Stimulated activated naive CD8-positive, alpha-beta T cell treated with anti-CD3 and anti-CD28 coated beads, Interleukin-15, amount 100 ng/mL, for 72 hours (primary cell): ENCODE measurements at places on chromosomes 16 and 17.
A peak's percentile ranks its signal among the peaks of the same experiment; 100 is the strongest.

DNA sequence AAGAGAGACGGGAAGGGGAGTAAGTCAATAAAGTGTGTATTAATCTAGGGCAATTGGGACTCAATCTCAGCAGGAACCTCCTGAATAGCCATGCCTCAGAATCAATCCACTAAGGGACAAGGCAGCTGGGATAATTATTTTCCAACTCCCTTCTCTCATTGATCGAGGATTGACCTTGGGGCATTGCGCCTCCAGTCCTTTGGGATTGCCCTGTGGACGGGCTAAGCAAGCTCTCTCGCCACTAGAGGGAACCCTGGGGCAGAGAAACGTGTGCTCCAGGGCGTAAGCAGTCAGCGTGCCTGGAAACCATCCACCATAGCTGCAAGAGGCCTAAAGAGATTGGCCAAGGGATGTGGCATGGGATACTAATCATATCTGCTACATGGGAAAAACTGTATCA is 53.9 kb upstream of the ERCC4 start:
- peak; percentile 45 for DNase-seq

DNA sequence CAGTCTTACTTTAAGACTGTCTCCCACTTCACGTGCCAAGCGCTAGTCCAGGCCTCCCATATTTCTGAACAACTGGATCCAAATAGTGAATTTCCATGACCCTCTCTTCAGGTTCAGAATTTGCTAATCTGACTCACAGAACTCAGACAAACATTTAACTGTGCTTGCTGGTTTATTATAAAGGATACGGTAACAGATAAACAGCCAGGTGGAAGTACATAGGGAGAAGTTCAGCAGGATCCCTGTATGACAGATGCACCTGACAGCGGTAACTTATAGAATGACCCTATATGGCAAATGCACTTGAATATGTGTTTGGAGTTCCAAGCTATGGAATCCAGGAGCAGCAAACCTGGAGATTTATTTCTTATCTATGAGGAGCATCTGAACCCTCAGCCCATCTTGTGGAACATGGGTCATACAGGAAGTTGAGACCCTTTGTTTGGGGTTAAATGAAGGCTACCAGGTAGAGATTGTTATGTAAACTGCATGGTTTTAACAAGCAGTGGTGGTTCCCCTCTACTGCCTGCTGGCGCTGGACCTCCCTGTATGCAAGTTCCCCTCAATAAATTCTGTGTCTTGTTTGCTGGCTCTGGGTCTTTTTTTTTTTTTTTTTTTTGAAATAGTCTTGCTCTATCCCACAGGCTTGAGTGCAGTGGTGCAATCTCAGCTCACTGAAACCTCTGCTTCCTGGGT is 622.6 kb downstream of the KCNJ2 start:
- DNase-seq: no peak

GRCh38 chr17:47220531-47220999 is 11.4 kb downstream of the MYL4 start:
- DNase-seq: peak; percentile 36

DNA sequence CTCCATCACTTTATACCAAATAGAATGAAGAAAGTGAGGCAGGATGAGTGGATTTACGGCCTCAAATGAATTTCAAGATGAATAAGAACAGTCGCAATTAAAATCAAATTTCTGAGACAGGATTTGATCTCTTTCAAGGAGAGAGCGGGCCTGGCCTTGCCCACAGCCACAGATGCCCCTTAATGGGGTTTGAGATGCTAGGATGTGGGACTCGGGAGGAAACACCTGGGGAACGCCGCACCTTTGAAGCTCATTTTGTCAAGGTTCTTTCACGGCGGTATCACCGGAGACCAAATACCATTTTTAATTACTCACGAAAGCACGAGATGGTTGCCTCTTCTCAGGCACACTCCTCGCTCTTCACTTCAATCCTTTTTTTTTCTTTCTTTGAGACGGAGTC is 178.1 kb upstream of the SDK2 start:
- no peak for DNase-seq

DNA sequence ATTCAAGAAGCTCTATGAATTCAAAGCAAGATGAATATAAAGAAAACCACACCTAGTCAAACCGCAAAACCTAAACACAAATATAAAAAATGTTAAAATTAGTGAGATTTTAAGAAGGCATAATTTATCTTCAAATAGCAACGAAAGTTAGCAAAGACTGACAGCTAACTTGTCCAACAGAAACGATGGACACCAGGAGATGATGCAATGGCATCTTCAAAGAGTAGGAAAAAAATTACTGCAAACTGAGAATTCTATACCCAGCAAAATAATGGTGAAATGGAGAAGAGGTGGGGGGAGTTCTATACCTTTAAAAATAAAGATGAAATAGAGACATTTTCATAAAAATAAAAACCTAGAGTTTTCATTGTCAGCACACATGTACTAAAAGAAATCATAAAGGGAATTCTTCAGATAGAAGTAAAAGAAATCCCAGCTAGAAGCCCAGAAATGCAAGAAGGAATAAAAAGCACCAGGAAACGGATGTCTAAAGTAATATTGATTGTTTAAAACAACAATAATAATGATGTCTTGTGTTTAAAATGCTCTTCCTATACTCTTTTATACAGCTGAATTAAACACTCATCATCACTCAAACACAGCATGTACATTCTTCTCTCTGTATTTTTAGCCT is 24.6 kb upstream of the TANC2 start:
- no peak for DNase-seq

DNA sequence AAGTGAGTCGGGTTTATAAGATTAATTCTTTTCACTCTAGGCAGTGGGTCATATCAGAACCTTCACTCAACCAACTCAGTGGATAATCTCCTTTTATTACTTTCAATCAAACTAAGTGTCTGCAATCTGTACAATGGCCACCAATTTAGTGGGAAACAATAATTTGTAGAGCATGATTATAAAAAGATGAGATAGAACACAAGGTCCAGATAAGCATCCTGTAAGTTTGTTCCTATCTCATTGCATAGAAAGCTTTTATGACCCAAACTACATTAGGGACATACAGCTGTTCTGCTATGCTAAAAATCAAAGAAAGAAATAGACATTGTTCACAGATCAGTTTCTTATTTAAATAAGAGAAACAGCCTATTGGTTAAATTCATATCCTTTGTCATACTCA is 341.4 kb upstream of the PSMD7 start:
- DNase-seq: no peak

DNA sequence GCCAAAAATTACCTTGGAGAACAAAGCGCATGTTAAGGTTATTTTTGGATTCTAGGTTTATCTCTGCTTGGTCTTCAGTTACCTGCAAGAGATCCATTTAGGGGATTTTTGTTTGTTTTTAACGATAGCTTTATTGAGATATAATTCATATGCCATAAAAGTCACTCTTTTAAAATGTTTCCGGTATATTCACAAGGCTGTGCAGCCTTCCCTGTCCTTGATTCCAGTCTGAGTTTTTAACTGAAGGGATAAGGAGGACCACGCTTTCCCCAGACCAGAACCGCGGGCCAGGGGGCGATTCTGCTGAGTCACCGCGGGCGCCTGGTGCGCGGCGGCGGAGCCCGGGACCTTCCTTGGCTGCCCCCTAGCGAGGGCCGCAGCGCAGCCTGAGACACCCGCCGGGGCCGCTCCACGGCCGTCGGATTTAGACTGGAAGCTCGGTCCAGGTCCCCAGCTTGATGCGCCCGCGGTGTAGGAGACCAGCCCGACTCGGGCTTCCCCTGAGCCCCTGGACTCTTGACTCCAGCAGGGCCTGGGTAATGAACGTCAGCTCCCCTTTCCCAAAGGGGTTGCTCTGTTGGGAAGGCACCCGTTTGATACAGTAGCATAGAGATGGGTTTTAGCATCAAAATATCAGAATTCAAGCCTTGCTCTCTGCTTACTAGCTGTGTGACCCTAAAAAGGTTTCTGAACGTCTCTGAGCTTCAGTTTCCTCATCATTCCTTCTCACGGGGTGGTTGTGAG is 50.0 kb upstream of the STH start:
- peak; percentile 67 for DNase-seq

DNA sequence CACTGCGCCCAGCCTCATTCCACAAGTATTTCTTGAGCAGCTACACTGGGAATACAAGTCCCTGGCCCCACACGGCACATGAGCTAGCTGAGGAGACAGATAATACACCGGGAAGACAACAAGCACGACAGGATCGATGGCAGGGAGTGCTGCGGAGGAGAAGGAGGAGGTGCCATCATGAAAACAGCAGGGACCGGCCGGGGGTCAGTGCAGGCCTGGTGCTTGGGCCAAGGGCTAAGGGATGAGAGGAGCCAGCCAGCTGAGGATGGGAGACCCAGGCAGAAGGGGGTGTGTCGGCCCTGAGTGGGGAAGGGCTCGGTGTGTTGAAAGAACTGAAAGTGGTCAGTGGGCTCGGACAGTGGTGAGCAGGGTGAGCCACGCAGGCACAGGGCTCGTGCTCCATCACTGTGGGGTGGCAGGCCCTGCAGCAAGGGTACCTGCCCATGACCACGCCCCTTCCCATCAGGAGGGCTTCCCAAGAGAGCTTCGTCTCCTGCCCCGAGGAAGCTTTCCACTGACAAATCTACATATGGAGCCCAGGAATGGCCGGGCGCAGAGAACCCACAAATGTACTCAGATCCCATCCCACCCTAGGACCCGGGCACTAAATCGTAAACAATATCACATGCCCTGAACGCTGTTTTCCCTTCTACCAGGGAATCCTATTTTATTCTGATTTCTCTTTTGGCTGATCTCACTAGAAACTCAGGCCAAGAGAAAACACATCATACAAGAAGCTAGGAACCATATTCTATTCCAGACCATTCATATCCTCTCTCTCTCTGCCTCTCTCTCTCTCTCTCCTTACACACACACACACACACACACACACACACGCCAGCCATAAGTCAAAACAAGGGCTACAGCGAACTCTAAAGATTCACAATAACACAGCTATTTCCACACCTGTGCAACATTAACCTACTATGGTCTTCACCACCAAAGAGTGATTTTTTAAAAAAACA is 50.7 kb upstream of the TNRC6C start:
- no peak for DNase-seq

DNA sequence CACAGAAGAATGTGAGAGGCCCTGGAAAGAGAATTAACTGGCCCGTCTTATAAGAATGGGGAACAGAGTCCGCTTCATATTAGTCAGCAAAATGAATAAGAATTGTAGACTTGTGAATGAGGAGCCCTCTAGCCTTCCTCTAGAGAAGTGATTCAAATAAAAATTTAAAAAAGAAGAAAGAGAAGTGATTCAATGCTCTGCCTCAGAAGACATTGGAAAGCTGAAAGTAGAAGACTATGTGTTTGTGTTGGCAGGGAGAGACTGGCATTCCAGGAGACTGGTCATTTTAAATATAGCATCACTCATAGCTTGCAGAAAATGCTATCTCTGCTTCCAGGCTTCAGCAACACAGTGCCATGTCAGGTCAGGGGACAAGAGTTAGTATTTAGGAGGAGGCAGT is 190.6 kb upstream of the HS3ST3A1 start:
- no peak for DNase-seq

DNA sequence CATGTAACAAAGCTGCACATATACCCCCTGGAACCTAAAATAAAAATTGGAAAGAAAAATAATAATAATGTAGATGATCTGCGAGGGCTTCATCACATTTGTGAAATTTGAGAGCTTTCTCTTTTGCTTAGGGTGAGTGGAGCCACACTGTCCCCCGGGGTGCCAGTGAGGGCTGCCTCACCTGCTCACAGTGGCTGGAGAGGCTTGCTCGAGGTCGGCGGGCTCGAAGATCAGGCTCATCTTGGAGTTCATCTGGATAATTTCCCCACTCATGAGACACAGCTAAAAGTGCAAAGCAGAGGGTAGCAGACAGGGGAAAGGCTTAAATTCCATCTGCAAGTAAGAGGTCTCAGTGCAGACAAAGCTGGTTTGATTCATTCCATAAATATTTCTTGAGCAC is 123.8 kb downstream of the DNAH3 start:
- DNase-seq: no peak

- no peak for DNase-seq
Measured at GRCh38 chr17:39735882-39736281, 1.9 kb upstream of the GRB7 start.
